ENCODE measurements at places on chromosomes 12 and 14.

GRCh38 chr14:71597287-71597920, 334.8 kb upstream of the RGS6 start:
- no peak for DNase-seq

DNA sequence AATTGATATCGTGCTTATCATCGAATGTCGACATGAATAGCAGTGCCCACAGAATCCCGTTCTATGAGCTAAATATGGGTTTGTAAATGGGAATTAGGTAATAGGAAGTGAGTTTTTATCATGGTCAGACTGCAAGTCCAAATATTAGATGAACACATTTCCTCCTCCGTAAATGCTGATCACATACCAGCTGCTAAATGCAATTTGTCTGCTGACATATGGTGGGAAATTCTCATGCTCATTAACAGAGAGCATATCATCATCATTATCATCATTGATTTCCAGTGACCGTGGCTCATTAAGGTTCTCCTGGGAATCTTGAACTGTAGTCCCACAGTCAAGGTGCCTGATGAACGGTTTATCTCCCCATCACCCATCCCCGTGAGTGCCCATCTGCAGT, 998.8 kb upstream of the TMEM132C start:
- no peak for DNase-seq

DNA sequence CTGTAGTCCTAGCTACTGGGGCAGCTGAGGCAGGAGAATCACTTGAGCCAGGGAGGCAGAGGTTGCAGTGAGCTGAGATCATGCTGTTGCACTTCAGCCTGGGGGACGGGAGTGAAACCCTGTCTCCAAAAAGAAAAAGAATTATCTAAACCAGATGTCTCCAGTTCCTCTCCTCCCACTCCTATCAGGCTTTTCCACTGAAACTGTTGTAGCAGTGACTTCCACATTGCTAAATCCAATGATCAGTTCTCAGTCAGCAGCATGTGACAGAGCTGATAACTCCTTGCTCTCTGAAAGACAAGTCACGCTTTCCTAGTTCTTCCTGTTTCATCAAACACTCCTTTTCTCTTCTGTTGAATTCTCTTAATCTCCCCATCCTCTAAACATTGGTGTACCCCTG, 8.6 kb downstream of the SLC38A6 start:
- no peak for DNase-seq

- DNase-seq: no peak
Observed at GRCh38 chr14:76687611-76688382, 73.5 kb upstream of the VASH1 start.

GRCh38 chr14:36988568-36988967, 183.8 kb downstream of the SLC25A21 start:
- no peak for DNase-seq
